ENCODE measurements at places on chromosomes 2 and 18.

DNA sequence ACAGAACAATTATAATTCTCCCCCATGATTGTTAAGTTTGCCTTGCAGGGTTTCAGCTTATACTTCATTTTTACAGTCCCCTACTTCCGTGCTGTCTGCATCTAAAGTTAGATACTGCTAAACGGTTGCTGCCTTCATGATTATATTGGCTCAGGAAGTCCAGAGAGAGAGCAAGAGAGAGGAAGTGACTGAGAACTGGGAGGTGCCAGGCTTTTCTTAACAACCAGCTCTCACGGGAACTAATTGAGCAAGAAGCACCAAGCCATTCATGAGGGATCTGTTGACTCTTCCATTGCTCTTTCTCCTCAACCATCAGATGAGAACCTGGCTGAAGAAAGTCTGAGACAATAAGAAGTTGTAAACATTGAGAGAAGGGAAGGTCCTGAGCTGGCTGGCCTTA lies 125.5 kb upstream of the SIX2 start:
- no peak for DNase-seq

- DNase-seq, result no peak
Observed at GRCh38 chr2:15695582-15696330, 104.1 kb downstream of the DDX1 start.

- no peak for DNase-seq
Observed at GRCh38 chr18:35112696-35113095, 71.5 kb downstream of the MAPRE2 start.

- no peak for DNase-seq
Observed at GRCh38 chr2:11746807-11747459, 501 bp downstream of the LPIN1 start.

DNA sequence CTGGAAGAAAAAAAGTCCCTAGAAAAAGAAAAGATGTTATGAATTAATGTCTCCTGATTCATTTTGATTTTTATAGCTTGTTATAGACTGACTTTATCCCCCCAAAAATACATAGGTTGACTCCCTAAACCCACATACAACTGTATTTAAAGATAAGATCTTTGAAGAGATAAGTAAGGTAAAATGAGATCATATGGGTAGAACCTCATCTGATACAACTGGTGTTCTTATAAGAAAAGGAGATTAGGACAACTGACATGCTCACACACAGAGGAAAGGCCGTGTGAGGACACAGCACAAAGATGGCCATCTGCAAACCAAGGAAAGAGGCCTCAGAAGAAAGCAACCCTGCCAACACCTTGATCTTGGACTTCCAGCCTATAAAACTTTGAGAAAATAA lies 117.5 kb downstream of the CD226 start:
- no peak for DNase-seq

DNA sequence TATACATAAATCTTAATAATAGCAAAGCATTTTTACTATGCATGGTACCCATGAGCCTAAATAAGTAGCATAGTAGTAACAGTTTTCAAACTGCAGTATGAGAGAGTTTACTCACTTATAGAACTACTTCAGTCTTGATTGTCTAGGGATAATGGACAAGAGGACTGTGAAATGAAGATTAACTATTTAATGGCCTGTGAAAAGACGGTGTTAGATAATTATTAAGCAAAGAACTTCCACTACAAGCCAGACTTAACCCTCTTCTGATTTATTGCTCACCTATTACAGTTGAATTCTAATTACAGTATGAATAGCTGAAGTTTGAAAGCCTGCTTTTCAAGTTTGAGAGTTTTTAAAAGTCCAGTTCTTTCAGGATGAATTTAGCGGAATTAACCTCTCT lies 18.9 kb downstream of the PIK3C3 start:
- DNase-seq, result no peak

DNA sequence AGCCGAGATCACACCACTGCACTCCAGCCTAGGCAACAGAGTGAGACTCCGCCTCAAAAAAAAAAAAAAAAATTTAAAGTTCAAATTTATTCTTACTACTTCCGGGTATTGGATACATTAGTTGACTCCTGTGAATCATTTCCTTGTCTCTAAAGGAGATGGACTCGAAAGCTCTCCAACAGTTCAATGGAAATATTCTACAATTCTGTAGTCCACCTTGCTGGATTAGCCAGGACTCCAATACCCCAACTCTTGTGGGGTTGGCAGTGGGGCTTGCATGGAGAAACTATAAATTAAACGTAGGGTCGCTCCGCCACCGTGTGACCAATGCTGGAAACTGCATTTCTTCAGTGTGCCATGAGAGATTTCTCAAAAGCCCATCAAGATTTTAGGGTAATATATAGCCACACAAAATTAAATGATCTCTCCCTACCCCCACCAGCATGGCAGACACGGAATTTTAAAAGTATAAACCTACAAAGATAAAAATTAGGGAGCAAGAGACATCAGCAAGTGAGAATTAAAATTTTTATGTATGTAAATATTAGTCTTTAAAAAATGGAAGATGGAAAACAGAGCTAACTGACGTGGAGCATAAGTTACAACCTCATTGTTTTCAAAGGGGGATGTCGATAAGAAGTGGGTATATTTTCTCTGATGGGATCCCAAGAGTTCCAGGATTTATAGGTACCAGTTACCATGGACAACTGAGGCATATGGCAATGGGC lies 27.8 kb upstream of the GAREM2 start:
- DNase-seq, result peak; percentile 31

- DNase-seq, result no peak
Observed at GRCh38 chr2:101983486-101983885, 8.3 kb upstream of the IL1R2 start.

DNA sequence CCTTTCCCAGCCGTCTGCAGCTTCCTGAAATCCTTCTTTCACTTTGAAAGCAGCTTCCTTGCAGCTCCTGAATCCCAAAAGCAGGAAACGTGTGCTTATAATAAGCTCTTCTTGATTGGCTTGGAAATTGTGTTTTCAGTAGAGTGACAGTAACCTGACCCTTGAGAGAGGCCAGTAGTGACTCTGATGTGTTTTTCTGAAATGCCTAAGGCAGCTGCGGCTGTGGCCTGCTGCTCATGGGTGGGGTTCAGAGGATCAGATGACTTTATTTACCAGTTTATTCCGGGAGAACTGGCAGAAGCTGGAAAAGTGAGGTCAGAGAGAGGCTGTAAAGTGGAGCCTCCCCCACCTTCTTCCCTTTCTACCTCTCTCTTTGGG lies 31.9 kb upstream of the RPIA start:
- no peak for DNase-seq

DNA sequence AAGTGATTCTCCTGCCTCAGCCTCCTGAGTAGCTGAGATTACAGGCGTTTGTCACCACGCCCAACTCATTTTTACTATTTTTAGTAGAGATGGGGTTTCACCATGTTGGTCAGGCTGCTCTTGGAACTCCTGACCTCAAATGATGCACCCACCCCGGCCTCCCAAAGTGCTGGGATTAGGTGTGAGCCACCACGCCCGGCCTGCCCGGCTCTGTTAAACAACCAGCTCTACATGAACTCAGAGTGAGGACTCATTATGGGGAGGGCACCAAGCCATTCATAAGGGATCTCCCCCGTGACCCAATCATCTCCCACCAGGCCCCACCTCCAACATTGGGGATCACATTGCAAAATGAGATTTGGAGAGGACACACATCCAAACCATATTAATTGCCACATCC lies 8.8 kb downstream of the ATIC start:
- no peak for DNase-seq

DNA sequence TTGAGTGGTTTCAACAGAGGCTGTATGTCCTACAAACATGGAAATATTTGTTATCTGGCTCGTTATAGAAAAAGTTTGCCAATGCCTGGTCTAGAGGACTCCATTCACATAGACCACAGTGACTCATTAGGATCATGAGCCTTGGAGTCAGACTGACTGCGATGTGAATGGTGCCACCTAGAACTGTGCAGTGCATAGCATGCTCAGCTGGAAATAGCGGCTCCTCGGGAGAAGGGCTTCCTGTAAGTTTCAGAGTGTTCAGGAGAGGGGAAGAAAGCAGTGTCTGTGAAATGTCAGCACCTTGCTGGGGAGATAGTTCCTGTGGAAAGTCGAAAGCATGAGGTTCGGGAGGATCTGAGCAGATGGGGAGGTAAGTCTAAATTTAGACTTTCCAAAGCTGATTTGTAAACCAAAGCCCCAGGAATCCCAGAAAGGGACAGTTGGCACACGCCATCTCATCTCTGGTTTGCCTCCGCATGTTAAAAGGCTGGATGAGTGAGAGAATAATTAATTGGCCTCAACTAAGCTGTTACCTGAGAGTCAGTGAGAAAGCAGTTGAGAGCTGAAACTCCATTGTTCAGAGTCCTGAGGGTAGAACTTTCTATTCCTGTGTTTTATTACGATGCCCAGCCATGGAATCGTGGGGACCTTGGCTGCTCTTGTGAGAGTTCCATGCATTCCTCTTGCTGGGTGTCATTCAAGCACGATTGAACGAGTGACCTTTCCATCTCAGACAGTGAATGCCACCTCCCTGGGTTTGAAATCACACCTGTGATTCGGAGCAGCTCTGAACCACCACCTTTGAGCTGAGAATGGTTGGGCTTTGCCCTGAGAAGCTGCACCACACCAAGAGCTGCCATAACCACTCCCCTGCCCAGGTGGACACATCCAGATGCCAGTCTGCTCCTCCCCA lies 99.5 kb downstream of the MAPK4 start:
- DNase-seq, result no peak

DNA sequence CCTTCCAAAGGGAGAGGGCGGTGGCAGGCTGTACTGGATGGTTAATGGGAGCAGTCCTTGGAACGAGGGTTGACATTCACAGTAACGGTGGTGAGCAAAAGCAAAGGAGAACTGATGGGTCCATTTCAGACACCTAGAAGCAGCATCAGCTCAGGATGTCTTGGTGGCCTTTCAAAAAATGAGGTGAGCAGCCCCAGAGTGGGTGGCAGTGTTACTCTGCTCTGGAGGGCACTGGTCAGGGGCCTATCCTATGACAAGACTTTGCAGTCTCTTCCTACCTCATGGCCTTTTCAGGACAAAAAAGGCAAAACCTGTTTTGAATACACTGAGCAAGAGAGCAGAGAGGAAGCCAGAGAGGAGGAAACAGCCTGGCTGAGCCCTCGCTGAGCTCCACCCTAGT lies 23.5 kb downstream of the CAPN14 start:
- DNase-seq, result no peak

GRCh38 chr2:207724113-207724512 lies 12.7 kb downstream of the CCNYL1 start:
- DNase-seq, result no peak

DNA sequence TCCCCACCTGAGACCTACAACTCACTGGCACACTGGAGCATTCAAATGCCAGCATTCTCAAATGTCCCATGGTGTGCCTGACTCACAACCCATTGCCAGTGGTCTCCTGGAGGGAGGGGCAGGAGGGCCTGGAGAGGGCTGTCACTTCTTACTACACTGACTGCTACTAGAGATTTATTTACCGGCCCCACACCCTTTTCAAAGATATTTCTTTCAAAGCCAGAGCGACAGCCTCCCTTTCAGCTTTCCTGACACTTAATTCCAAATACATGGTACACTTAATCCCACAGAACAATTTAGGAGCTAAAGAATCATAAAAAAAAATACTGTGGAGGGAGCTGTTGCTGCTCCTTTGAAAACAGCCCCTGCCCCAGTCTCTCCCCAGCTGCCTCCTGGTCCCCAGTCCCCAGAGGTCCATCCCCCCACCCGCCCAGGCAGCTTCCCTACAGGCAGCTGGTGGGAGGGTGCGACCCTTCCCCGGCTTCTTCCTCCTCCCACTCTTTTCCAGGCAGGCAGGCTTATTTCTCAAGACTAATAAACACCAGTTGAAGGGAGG lies 129.1 kb upstream of the SMAD2 start:
- no peak for DNase-seq

GRCh38 chr2:37080266-37080665 lies 3.9 kb downstream of the HEATR5B start:
- no peak for DNase-seq

- DNase-seq, result no peak
Observed at GRCh38 chr2:129443865-129444739, 535.4 kb upstream of the RAB6C start.

- no peak for DNase-seq
Observed at GRCh38 chr2:47334356-47335136, 68.4 kb upstream of the MSH2 start.

DNA sequence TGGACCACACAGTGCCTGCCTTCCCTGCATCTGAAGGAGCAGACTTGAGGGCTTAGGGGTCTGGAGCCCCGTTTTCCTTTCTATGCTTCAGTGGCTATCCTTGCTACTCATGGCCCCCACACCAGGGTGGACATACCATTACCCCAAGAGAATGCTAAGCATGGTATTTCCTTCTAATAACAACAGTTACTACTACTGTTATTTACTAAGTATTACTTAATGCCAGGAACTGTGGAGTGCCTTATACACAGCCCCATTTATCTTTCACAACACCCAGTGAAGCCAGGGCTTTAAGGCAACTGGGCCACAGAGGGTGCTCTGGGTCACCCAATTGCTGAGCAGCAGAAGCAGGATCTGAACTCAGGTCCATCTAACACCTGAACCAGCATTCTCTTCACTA lies 5.8 kb upstream of the PAX8 start:
- DNase-seq, result no peak

DNA sequence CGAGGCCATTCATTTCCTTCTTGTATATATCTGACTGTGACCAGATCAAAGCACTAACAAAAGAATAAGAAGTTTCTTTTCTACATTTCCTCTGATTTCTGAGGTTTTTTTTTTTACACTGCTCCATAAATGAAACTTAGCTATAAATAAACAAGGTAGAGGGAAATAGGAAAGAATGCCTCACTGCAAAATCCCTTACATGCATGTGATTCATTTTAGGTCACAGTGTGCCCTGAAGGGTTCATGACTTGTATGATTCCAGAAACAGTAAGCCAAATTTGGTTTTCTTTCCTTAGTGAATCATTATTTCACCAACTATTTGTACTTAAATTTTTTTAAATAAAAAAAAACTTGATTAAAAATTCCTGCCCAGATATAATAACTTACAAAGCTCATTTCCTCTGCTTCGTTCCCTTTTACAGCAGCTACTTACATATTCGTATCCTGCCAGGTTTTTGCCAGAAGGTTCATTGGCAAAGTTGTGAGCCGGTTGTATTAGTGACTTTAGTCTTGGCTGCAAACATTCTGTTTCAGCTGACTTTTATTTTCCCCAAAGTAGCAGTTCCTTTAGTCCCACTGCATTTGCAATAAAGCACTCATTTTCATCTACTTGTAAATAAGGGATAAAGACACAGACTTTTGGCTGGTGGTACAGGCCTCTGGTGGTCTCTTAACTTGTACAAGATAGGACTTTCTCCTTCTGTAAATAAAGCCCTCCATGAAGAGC lies 58.6 kb downstream of the LRP2 start:
- DNase-seq, result no peak
